ENCODE measurements at places on chromosomes 12 and 14.
A peak's percentile ranks its signal among the peaks of the same experiment; 100 is the strongest.

DNA sequence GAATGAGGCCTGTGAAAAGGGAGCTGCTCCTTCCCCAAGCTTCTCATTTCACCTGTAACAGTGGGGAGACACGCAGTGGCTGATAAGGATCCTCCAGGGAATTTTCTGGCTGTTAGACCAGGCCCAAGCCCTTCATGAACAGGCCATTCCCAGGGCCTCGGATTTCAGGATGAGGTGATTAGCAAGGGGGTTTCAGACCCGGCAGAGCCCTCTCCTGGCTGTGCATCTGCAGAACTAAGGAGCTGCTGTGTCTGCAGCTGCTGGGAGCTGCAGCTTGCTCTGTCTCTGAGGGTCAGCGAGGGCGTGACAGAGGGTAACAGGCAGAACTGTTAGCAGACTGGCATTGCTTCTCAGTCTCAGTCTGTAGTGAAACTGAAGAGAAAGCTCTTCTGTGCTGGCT, 110.4 kb downstream of the KCNA5 start:
- DNase-seq: no peak

DNA sequence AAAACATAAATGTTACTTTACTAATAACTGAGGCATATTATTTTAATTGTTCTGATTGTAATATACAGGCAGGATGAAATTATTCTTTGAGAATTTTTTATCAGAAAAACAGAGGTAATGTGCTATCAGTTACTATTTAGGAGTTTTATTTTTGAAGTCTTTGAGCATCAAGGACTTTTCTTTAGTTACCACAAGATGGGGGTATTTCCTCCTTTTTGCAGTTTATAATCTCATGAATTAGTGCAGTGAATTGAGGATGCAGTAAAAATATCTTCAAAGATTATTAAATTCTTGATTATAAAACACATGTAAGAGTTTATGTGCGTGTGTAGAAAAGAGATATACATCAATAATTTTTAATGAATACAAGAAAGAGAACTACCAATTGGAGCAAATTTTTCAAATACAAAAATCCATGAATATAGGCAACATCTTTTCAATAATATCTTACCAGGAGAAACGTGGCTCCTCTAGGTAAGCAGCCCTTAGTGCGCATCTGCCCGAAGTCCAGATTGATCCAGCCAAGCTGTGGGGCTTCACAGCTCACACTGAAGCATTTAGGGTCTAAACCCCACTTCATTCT, 71.6 kb downstream of the ERGIC2 start:
- no peak for DNase-seq

DNA sequence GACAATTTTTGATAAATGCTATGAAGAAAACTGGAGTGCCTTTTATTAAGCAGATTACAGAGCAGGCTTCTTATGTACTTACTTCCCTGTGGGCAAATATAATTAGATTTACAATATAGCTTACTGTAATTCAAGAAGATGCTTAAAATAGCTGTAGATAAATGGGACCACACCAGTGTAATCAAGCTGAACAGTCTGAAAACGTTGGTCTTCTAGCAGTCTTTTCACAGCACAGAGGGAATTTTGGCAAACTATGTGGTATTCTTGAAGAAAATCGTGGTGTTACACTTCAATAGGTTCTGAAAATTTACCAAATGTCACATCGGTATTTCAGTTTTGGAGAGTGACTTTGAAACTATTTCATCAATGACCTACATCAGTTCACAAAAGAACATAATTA, 47.7 kb downstream of the SLC16A7 start:
- no peak for DNase-seq

GRCh38 chr12:84691266-84691665, 221.3 kb downstream of the SLC6A15 start:
- DNase-seq: no peak

- DNase-seq: no peak
Measured at GRCh38 chr12:80262346-80262745, 163.0 kb downstream of the OTOGL start.

DNA sequence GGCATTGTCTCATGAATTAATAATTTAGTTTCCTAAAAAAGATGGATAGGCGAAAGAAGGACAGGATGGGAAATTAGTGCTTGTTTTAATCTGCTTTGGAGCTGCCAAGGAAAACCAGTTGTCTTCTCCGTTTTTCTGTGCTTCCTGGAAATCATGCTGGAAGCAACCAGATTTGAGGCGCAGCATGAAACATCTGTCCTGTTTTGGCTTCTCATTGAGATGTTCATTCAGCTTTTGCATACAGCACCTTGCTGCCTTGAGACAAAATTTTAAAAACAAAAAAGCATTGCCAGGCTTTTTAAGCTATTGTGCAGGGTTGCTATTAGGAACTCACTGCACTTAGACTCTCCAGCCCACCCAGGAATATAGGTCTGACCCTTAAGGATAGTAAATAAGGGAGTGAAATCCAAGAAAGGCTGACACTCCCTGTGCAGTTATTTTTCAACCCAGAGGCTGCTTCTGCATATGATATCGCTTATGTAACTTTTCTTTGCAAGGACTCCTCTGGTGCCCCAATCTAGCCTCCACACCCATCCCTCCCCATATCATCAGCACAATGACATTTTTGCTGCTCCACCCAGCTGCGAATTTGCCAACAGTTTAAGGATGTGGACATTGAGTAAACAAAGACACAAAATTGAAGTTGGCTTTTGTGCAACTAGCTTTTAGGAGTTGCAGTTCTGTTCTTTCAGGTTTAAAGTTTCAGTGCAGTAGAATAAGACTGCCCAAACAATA, 46.9 kb upstream of the MDM1 start:
- peak; percentile 54 for DNase-seq

DNA sequence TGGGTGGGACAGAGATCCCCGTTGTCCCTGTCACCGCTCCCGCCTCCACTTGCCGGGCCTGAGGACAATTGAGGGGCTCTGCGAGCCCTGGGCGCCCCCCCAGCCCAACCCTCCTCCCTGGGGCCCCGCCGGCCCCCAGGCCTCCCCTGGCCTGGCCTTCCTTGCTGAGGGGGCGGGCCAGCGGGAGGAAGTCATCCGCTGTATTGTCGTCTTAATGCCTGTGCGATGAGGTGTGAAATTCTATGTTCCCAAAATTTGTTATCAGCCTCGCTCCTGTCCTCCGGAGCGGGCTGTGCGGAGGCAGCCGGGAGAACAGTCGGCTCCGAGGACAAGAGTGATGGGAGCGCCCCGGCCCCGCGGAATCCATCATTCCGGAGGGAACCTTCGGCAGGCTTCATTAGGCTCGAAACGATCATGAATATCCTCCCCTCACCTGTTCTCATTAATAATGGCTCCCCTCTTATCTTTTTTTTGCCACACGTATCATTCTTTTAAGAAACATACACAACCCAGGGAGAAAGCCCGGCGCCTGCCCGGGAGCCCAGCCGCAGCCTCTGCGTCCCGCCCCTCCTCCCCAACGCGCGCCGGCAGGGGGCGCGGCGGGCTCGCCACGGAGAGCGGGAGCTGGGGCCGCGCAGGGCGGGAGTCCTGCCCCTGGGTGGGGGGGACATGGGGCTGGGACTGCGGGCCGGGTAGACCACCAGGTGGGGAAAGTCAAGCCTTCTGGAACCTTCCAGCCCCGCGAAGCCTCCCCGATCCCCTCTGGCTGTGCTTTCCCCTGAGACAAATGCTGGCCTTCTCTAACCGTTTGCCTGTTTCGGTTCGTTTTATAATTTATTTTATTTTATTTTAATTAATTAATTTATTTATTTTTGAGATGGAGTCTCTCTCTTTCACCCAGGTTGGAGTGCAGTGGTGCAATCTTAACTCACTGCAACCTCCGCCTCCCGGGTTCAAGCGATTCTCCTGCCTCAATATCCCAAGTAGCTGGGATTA, 17.1 kb upstream of the DLK1 start:
- no peak for DNase-seq

- peak; percentile 9 for DNase-seq
Measured at GRCh38 chr12:108572166-108572790, 9.9 kb downstream of the ISCU start.

- DNase-seq: no peak
Measured at GRCh38 chr12:80282761-80283160, 161.3 kb upstream of the PTPRQ start.

GRCh38 chr14:53615252-53615651, 341.4 kb downstream of the BMP4 start:
- DNase-seq: no peak

GRCh38 chr14:105878554-105878953, 352.2 kb downstream of the TMEM121 start:
- DNase-seq: peak; percentile 30

DNA sequence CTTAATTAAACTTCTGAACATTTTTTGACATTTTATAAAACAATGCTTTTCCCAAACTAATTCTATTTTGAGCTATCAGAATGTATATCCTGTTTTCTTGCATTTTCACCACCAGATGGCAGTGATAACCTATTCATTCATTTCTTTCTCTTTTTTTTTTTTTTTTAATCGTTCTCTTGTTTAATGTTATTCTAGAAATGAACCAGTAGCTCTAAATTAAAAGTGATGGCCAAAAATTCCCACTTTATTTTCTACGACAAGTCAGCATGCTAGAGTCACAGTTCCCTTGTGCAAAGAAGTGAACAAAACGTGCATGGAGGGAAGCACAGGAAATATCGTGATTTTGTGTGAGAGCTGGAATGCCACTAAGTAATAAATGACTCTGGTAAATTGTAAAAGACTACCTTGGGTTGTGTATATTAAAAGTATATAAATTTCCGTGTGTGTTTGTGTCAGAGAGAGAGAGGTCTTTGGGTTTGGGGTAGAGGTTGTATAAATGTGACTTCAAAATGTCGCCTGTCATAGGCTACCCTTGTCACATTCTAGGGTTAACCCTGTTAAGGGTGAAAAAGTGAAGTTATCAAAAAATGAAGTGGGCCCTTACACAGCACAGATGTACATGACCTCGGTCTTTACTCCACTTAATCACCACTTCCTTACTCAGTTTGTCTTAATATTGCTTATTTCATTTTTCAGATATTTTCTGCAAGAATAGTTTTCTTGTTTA, 40.4 kb upstream of the LDHB start:
- DNase-seq: no peak

DNA sequence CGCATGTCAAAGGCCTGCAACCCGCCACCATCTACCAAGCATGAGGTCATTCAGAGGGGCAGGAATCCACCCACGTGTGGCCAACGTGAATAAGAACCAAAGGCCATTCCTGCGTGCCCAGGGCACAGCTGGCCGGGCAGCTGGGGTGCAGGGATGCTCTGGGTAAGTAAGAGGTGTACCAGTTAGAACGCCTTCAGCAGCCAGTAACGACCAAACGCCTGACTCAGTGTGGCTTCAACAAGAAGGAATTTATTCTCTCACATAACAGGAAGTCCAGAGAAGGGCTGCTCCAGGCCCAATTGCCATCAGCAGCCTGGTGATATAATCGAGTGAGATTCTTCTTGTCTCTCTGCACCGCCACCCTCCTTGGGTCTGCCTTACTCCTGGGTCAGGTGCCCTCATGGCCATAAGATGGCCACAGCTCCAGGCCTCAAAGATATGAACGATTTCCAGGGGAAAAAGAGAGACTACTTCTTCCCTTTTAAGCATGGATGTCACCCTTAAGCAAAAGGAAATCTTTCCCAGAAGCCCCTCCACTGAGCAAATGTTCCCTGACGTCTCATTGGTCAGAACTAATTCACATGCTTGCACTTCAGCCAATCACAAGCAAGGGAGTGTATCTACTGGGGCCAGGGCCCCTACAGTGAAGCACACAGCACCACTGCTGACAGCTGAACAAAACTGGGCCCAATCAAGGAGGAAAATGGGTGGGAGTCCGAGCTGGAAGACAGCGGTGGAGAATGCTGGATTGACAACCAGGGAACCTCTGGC, 7.3 kb downstream of the TTC7B start:
- no peak for DNase-seq

GRCh38 chr14:73752297-73752992, 38.3 kb upstream of the PNMA1 start:
- DNase-seq: peak; percentile 83

GRCh38 chr12:115222220-115222619, 538.2 kb upstream of the TBX3 start:
- DNase-seq: no peak

DNA sequence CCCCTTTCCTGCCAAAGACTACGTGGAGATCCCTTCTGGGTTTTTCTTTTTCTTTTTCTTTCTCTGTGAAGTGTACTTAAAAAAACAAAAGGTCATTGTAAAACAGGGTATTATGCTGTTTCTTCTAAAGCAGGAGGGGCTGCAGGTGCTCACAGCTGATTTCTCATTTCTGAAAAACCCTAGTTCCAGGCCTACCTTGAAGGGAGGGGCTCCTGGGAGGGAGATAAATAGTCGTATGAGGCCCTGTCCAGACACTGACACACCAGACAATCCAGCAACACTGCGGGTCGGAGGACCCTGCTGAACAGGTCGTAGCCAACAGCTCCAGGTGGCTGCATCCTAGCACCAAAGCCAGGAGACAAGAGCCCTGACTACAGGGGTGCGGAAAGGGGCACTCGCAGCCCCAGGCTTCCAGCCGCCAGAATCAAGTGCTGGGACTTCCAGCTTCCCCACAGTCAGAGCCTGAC, 41.1 kb downstream of the PSMA6 start:
- no peak for DNase-seq

GRCh38 chr14:24978862-24979724, 70.9 kb downstream of the STXBP6 start:
- no peak for DNase-seq

DNA sequence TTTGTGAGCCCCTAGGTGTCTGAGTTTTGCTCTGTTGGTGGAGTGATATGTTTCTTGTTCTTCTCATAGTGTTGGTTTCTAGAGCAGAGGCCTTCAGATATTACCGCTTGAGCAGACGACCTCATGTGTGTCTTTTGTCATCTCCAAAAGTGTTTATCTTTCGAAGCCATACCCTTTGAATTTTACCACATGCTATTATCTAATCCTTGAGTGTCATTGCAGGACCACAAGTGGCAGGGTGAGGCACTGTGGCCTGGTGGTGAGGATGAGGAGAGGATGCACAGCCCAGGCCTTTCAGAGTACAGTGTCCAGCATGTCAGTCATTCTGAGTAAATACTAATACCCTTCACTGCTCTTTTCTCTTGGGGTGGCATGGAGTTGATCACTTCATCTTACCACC, 57.2 kb upstream of the CISTR start:
- DNase-seq: no peak

DNA sequence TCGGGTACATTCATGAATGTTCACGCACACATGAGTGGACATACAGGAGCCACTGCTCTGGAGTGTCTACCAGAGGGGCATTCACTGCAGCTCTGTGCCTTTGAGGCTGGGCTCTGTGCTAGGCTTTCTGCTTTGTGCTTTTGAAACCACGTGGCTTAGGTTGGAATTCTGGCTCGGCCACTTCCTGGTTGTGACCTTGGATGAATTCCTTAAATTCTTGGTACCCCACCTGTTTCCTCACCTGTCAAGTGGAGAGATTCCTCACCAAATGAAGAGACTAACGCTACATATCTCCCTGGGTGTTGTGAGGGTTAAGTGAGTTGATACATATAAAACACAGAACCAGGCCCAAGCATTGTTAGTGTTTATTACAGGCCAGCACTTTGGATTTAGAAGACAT, 842.8 kb downstream of the VRK1 start:
- DNase-seq: no peak

DNA sequence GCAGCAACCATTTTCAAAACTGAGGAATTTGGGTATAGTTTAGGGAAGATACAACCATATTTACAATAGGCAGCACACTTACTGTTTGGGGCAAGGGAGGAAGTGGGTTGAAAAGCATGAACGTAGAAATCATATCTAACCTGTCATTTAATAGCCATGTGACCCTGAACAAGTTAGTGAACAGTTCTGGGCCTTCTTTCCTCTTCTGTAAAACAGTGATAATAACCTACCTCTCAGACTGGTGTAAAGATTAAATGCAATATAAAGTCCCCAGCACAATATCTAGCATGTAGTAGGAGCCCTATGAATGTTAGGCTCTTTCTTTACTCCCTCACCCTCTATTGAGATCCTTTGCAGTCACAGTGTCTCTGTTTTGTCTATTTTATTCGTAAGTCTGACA, 33.5 kb downstream of the A2ML1 start:
- no peak for DNase-seq

Data from ureter (tissue), 1 donor.